ENCODE measurements at places on chromosomes 5 and 9. TPM values are rescaled to one million over a fixed set of nuclear protein-coding genes. Genes with fewer than 3 reads are reported as not detected.
A peak's percentile ranks its signal among the peaks of the same experiment; 100 is the strongest.

- peak; percentile 60 for DNase-seq
Measured at GRCh38 chr9:83367326-83367725, 170.9 kb downstream of the FRMD3 start.

GRCh38 chr5:164000241-164000640 lies 494.8 kb downstream of the MAT2B start:
- no peak for DNase-seq

Gene HAVCR2
- 2.8 TPM for total RNA-seq

DNA sequence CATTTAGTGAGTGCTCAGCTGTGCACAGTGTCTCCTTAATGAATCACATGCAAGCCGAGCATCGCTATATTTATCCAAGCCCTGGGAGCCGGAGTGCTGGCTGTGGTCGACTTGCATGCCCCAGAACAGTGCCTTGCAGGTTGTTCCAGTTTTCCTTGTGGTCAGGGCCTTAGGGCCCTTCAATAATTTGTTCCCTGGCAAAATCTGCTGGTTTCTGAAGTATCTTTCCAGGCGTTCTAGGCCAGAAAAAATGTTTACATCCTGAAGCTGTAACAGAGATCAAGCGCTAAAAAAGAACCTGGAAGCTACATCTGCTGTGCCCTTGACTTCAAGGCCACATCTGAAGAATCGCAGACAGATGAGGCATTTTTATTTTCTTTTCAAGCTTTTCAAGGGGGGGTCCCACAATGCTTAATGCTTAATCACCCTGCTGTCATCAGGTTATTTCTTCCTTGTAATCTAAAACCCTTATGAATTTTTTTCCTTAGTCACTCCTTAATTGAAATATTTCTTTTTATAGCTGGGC lies 105.8 kb downstream of the DOCK2 start:
- peak; percentile 44 for DNase-seq

Gene IFNA13
- total RNA-seq, result not detected

Gene NEUROG1
- total RNA-seq, result not detected

DNA sequence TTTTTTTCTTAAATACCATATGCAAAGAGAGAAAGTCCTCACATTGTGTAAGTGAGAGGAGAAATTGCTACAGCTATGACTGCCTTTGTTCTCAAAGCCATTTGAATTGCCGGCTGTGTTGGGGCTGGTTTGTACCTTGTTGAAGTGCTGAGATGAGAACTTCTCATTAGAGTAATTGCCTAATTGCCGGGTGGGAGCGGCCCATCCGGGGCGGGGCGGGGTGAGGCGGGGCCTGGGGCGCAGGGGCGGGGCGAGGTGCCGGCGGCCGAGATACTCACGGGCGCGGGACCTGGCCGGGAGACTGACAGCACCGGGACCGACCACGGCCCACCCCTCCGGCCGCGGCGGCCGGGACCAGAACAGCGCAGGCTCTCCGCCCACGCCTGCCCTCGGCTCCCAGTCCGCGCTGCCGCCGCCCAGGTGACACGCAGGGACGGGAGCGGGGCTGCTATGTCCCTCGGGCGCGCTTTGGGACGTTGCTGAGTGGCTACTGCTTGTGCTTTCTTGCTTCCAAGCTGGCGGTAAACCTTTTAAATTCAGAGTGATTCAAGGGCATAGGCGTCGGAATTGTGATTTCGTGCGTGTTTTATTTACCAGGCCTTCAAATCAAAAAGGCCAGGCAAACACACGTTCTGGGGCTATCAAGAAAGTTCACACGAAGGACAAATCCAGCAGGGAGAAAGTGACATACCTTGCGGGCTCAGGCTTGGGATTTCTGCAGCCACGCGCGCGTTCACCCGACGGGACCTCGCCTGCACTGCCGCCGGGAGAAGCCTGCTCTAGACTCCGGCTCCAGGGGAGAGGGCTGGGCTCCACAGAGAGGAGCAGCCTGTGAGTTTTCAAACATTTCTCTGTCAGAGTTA lies 269.1 kb downstream of the FANCC start:
- DNase-seq, result peak; percentile 76

Gene AK3
- 75.4 TPM for total RNA-seq

DNA sequence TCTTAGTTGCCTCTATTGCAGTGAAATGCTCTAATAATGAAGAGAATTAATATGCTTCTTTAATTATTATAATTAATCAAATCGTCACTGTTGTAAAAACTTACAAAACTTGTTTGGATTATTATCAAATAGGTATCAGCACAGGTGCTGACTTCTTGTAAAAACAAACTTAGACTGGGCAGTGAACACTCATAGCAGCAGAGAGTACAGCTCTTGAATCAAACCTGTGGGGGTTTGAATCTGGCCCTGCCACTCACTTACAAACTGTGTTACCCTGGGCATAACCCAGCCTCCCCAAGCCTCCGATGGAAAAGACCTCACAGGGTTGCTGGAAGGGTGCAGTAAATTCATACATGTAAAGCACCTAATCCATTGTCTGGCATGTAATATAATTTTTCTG lies 35.1 kb downstream of the MAP3K1 start:
- DNase-seq, result no peak

Gene CBY3
- total RNA-seq, result not detected

DNA sequence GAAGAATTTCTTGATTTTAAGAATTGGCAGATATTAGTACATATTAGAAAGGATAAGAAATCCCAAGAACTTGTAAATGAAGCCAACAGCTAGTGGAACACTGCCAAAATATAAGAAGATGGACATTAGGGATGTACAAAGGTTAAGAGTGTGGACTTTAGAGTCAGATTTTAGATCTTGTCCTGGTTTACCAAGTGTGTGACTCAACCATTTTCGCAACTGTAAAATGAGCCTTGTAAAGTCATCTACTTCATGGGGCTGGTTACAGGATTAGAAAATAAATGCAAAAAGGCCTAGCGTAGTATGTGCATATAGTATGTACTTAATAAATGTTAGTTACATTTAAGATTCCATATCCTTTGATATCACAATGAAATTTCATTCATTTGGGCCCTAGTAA lies 260.0 kb downstream of the RAB3C start:
- no peak for DNase-seq

GRCh38 chr5:88785746-88786565 lies 97.0 kb downstream of the MEF2C start:
- DNase-seq, result peak; percentile 91

Gene ZNF354B
- total RNA-seq, result 27.3 TPM

Measured in tongue (tissue), 3 donors.